Progenitor cell of endocrine pancreas (in vitro differentiated cells): ENCODE measurements at places on chromosomes 13 and 19. TPM values are rescaled to one million over a fixed set of nuclear protein-coding genes. Genes with fewer than 3 reads are reported as not detected.

- no peak for DNase-seq
Measured at GRCh38 chr13:113552786-113553434, 31.6 kb upstream of the TFDP1 start.

GRCh38 chr13:65292488-65292901 lies 1937.6 kb downstream of the PCDH9 start:
- DNase-seq: no peak

DNA sequence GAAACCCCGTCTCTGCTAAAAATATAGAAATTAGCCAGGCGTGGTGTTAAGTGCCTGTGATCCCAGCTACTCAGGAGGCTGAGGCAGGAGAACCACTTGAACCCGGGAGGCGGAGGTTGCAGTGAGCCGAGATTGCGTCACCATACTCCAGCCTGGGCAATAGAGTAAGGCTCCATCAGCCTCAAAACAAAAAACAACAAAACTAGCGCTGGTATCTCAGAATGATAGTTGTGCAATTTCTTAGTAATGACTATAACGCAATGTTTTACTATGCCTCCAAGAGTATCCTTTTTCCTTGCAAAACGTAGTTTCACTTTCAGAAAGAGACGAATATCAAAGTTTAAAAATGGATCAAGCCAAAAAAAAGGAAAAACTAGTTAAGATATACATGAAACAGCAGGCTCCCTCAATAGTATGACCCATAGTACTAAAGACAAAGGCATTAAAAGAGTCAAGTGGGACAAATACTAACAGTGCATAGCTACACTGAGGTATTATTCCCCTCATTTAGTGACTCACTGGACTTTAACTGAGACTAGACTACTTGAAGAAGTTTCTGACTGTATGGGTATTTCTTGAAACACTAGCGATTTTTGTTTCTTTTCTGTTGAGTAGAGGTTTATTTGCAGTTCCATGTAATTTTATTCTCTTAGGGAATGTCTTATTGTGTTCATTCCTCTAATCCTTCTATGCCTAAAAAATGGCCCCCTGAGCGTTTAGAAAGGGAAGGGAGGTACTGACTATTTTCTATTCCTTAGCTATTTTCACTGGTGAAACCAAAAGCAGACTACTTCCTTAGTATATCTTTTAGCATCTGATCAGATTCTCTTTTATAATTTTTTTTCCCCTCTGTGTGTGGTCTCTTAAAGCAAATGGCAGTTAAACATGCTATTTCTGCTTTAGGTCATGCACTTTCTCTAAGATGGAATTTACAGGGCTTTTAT lies 10.4 kb upstream of the ITM2B start:
- DNase-seq: no peak

GRCh38 chr13:30744681-30745077 lies 9.3 kb downstream of the ALOX5AP start:
- no peak for DNase-seq

DNA sequence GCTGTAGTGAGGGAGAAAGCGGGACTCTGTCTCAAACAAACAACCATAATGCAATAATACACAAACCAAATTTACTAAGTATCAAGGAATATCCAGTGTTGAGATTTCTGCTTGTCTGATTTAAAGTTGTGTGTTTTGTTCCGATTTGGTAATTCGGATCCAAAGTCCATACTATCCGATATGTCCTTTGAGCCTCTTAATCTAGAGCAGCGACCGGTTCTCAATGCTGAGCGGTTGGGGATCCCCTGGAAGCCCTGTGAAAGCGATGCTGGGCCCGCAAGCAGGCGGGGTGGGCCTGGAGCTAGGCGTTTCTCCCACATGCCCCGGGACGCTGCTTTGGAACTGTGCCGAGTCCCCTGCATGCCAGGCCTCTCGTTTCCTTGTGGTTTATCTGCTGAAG lies 20.2 kb downstream of the C19orf44 start:
- no peak for DNase-seq

- DNase-seq: no peak
Measured at GRCh38 chr19:23770672-23771250, 12.1 kb upstream of the ZNF681 start.

DNA sequence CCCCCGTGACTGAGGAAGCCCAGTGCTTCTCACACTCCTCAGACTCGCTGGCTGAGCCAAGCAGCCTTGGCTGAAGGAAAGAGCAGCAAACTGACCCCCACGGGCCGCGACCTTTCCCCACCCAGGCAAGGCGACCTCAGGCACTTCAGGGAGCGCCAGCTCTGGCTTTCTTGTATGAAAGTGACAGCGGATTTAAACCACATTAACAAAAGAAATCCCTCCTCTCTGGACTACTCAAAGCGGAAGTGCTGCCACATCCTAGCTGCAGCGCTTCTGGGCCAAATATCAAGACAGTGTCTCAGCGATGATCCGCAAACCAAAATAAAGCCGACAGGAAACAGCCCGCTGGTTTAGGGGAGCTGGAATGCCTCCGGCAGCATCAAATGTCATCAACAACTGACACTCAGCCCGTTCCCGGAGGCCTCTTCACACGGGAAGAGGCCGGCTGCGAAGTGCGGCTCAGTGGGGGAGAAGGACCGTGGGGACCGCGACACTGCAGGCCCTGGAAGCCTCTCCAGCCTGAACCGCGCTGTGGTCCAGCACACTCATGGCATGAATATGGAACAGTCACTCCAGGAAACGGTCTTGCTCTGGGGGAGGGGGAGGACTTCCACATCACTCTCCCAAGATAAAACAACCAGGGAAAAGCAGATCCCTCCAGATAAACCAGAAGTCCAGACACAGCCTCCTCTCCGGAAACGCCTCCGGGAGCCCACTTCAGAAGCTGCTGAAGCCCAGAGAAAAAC lies 1.4 kb downstream of the RASA3 start:
- DNase-seq: no peak

DNA sequence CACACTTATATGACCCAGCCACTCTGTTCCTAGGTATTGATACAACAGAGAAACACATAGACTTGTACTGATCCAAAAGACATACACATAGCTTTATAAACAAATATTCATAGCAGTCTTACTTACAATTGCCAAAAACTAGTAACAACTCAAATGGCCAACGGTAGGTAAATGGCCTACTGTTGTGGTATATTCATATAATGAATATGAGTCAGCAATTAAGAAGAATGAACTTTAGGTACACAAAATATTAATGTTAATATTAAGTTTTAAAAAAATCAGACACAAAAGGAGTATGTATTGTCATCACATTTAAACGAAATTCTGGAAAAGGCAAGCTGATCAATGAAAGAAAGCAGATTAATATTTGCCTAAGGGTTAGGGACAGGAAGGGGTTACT lies 19.7 kb downstream of the KPNA3 start:
- DNase-seq: no peak

GRCh38 chr13:74620308-74620707 lies 486.1 kb upstream of the KLF12 start:
- DNase-seq: no peak

- no peak for DNase-seq
Measured at GRCh38 chr13:22877421-22877820, 303.4 kb upstream of the SGCG start.

GRCh38 chr13:98155475-98156109 lies 12.7 kb downstream of the FARP1 start:
- no peak for DNase-seq

- no peak for DNase-seq
Measured at GRCh38 chr19:2038284-2039088, 12.6 kb downstream of the MKNK2 start.

DNA sequence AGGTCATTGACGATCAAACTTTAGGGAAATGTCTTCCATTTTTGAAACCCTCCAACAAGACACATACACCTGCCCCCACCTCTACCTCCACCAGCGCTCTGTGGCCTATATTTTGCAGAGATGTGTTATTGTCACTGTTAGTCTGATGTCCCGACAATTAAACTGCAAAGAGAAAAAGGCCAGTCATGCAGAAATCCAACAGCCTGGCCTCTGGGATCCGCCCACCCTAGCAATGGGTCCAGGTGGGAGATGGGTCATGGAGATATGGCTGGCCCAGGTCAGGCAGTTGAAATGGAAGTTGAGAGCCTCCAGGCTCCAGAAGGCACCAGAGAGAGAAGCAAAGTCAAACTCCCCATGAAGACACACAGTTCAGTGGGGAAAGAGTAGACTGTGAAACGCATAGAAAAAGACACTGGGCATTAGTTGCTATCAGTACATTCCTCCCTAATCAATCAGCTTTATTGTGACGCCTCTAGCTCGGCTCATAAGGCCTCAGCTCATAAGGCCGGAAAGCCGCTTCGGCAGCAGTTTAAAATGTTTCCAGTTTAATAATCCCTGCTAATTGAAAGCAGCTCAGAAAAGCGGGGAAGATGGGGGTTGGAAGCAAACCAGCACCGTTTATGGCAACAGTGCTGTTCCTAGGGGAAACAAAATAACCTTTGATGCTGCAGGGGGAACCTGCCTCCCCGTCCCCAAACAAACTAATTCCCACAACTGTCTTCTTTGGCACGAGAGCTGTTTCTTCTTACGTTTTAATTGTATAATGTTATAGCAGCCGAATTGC lies 239.7 kb upstream of the ZNF507 start:
- no peak for DNase-seq

GRCh38 chr19:10855879-10856522 lies 7.8 kb downstream of the C19orf38 start:
- no peak for DNase-seq

GRCh38 chr13:98994896-98995295 lies 17.0 kb upstream of the DOCK9 start:
- DNase-seq: no peak

GRCh38 chr19:50739132-50739913 lies 16.2 kb downstream of the CLEC11A start:
- no peak for DNase-seq

GRCh38 chr13:20901668-20902437 lies 693 bp downstream of the XPO4 start:
- peak; percentile 25 for DNase-seq

DNA sequence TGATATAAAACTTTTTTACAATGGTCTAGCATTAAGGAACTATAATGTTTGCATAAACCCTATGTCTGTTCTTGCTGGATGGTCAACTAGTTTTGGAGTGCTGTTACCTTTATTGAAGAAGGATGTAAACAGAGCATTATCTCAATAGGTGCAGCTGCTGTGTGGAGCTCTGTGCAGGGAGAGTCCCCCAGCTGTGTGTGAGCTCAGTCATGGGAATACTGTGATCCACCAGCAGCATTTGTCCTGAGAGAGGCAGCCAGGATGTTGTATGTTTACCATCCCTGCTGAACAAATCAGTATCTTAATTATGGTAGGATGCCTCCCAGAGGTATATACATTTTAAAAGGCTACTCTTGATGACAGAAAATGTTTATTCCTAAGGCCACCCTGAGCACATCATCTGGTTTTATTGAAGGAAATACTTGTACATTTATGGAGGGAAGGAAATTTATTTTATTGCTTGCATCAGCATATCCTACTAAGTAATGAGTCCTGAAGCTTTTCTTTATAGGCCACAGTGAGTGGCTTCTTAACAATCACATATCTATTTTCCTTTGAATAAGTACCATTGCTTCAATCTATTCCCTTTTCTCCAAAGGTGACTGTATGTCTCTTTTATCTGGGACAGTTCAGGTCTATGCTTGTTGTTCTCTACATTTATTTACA lies 11.7 kb downstream of the RAP2A start:
- no peak for DNase-seq

DNA sequence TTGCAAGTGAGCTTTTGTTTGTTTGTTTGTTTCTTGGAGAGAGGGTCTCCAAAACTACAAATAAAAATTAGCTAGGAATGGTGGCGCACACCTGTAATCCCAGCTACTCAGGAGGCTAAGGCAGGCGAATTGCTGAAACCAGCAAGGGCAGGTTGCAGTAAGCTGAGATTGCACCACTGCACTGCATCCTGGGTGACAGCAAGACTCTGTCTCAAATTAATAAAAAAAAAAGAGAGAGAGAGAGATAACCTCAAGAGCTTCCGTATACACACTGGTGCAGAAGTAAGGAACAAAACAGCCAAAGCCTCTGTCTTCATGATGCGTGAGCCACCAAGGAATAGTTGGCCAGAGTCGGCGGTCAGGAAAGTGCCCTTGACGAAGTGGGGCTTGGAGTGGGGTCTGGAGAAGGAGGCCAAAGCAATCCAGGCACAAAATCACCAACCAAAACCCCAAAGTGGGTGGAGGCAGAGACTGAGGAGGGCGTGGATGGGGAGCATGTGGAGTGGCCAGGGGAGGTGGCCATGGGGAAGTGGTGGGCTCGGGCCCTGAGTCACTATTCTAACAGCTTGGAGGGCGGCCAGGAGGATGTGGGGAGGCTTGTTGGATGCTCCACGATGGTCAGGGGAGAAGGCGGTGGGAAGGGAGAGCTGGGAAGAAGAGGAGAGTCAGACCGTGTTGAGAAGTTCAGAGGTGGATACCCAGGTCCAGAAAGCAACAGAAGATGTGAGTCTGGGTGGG lies 21.2 kb upstream of the TOMM40 start:
- DNase-seq: no peak

DNA sequence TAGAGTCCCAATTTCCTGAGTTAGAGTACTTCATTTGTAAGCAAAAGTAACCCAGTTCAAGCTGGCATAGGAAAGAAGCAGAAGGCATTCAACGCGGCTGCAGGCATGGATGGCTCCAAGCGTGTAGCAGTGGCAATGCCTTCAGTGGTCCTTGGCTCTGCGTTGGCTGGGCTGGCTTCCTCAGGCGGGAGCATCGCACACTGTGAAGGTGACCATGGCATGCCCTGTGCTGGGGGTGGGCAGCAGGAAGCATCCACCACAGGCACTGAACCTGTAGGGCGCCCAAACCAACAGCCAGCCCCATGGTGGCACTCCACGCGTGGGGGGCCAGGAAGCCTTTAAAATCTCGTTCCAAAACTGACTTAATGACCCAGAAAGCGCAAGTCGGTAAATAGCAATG lies 53.6 kb upstream of the SPACA7 start:
- no peak for DNase-seq

GRCh38 chr19:52492201-52492993 lies 35.1 kb upstream of the ZNF808 start:
- peak; percentile 80 for DNase-seq

DNA sequence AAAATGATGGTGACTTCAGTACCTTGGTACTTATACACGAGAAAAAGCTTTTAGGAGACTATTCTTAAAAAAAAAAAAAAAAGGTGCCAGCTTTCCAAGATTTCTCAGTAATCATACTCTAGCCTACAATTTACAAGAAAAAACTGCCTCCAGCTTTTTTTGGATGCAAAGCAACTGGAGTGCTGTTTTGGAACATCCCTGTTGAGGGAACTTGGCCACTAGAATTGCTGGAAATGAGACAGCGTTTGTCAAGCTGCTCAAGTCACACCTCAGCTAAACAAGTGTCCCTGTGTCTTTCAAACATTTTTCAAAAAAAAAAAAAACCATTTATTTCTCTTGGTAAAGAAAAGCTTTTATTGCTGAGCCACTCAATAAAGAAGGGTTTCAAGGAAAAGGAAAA lies 413.1 kb upstream of the ARGLU1 start:
- no peak for DNase-seq

GRCh38 chr13:50574731-50575130 lies 268.8 kb downstream of the DLEU7 start:
- DNase-seq: no peak

- DNase-seq: no peak
Measured at GRCh38 chr13:33509642-33510229, 224.2 kb upstream of the STARD13 start.

GRCh38 chr13:74005320-74006157 lies 128.7 kb downstream of the KLF12 start:
- no peak for DNase-seq

The LAIR2 gene
- total RNA-seq: not detected in 2 replicates

The COX7A1 gene
- not detected in 2 replicates for total RNA-seq

The FCGBP gene
- total RNA-seq: 0.80 and 1.2 TPM in 2 replicates

The ZNF726 gene
- total RNA-seq: 5.7 and 6.0 TPM in 2 replicates

The C19orf67 gene
- total RNA-seq: 0.43 TPM in 1 of 2 replicates, not detected in the other

The HRC gene
- 1.6 and 2.1 TPM in 2 replicates for total RNA-seq

The ZNF723 gene
- not detected in 2 replicates for total RNA-seq

The CGB3 gene
- not detected in 2 replicates for total RNA-seq

The CTU1 gene
- 7.4 and 7.8 TPM in 2 replicates for total RNA-seq

The TSSK6 gene
- total RNA-seq: 2.7 and 3.3 TPM in 2 replicates

The ADGRL1 gene
- 54.6 and 55.3 TPM in 2 replicates for total RNA-seq
